NCI-H345 (cell line): ENCODE measurements at places on chromosomes 16 and 17.

- no peak for DNase-seq
Measured at GRCh38 chr16:67105246-67105645, 4.5 kb upstream of the PHAF1 start.

- no peak for DNase-seq
Measured at GRCh38 chr17:79160980-79161636, 86.5 kb downstream of the ENGASE start.

DNA sequence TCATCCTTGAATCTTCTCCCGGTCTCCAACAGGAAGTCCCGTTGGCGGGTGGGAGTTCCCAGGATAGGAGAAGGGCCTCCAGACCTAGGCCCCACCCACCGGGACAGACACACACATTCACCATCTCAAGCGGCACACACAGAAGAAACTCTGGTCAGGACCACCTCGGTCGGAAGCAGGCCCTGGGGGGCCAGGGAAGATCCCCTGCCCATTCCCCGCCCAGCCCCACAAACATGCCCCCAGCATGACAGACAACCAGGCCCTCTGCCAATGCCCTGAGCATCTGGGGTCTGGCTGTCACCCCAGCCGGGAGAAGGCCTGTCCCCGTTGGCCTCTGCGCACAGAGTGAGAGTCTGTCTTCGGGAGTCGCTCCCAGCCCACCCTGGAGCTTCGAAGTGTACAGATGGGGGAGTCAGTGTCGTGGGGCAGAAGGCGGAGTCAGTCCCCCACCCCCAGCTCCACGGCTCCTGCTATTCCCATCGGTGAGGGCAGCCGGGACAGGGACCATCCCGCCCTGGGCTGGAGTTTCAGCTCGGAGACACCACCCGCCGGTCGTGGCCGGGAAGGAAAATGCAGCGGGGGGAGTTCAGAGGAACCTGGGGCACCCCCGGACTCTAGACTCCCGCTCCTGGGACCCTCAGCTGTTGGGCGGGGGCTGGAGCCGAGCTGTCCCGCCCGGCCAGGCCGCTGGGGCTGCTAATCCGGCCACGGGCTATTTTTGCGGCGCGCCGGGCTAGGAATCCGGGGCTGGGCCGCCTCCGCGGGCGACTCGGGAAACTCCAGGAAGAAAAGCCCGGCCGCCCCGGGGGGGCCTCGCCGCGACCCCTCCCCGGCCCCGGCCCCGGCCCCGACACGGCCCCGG, 660 bp downstream of the RHBDF1 start:
- no peak for DNase-seq

DNA sequence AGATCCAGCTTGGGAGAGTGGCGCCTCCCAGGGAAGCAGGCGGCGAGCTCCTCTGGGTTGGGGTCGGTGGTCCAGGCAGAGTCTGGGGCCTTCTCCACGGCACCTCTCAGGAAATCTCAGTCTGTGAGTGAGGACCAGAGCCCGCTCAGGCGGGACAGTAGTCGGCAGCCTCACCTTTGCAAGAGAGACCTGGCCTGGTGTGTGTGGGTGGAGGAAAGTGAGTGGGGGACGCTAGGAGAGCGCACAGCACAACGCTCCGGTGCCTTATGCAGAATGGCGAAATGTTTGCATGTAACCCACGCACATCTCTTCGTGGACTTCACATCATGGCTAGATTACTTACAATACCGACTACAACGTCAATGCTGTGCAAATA, 2.2 kb downstream of the AHSP start:
- DNase-seq, result peak; percentile 37

DNA sequence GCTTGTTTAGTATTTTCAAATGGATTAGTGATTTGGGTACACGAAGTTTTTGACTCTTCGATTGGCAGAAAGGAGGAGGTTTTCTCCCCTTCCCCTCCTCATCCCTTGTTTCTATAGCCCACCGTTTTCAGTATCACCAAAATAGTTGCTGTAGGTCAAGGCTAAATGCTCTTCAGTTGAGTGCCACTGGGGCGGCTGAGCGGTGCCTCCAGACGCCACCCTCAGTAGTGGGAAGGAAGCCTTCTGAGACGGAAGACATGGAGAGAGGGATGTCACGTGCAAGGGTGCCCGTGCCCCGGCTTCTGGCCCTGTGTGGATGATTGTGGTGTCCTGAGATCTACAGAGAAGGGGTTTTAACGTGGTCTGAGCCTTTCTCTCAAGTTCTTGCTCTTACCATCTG, 39.7 kb upstream of the CRISPLD2 start:
- DNase-seq, result no peak

DNA sequence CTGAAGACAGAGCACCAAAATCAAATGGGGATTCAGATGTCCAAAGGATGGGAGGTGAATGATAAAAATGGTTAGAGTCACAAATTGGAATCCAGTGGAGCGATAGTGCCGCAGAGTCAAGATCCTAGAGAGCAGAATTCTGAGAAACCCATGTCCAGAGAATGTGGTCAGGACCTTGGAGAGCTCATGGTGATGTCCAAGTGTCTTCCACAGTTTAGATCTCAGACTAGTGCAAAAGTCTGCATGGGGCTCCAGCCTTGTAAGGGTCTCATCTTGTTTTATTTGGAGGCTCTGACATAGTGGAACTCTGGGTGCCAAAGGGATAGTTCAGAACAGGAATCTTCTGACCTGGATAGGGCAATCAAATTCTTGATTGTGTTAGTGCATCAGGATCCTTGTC, 245.9 kb upstream of the HSBP1 start:
- no peak for DNase-seq

GRCh38 chr17:37339321-37339720, 36.5 kb upstream of the C17orf78 start:
- no peak for DNase-seq

DNA sequence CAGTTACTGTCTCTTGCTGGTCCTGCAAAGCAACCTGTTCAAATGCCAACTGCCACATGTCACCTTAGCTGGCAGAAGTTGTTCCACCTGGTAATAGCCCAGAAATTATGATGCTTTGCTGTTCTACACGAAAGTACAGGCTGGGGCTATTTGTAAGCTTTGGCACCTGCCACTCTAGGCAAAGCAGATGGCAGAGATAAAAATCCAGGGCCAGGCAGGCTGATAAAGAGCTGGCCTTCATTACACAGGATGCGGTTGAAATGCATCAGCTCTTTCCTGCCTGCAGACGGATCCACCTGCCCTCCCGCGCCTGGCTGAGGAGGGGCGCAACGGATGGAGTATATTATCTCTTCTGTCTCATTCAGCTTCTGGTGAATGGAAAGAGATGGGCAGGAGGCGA, 29.3 kb upstream of the KDM8 start:
- no peak for DNase-seq

DNA sequence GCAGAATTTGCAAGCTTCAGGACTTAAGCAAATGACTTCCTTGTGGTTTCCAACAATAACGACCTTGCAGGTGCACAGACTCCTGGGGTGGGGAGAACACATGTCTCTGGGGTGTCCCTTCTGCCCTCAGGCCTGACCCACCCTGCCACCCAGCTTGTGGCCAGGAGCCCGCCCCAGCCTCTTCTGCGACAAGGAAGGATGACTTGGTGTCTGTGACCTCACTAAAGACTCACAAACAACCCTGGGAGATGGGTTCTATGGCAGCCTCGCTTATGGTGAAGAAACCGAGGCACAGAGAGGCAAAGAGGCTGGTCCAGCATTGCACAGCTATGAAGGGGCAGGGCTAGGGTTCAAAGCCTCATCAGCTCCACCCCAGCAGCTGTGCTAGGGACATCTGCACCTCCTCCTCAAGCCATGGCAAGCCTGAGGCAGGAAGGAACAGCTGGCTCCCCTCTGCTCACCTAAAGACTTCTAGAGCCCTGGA, 2.6 kb downstream of the ATP2A3 start:
- peak; percentile 26 for DNase-seq

DNA sequence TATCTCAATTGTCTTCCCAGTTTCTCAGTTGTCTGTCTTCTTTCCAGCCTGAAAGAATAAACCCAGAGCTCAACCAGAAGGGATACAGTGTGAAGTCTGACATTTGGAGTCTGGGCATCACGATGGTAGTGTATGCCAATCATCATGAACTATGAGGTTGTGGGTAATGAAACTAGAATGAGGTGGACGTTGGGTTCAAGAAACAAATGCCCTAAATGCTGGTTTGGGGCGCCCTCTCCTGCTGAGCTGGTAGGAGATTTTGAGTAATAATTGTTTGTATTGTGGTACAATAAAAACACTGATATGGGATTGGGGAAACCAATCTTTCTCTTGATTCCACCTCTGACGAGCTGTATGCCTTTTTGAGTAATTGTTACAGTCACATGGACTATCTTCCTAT, 110.4 kb downstream of the MAP2K6 start:
- DNase-seq, result no peak

- no peak for DNase-seq
Measured at GRCh38 chr16:65672960-65673359, 551.1 kb upstream of the CDH11 start.

DNA sequence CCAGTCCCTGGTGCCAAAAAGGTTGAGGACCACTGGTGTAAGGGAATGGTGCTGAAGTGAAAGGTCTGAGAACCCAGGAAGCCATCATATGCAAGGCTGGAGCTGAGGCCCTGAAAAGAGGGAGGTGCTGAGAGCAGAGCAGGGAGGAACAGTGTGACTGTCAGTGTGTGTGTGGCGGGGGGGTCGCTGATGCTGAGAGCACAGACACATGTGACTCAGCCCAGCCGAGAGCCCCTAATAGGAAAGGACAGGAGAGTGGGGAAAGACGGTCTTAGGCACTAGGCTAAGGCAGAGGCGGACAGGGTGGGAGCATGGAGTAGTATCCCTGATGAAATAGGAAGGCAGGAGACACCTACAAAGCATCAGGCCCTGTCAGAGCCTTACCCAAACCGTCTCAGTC, 1.2 kb downstream of the B9D1 start:
- DNase-seq, result no peak

GRCh38 chr16:21023509-21024202, 123.1 kb downstream of the LYRM1 start:
- DNase-seq, result no peak

GRCh38 chr16:49015225-49015592, 266.4 kb downstream of the CBLN1 start:
- DNase-seq, result no peak

DNA sequence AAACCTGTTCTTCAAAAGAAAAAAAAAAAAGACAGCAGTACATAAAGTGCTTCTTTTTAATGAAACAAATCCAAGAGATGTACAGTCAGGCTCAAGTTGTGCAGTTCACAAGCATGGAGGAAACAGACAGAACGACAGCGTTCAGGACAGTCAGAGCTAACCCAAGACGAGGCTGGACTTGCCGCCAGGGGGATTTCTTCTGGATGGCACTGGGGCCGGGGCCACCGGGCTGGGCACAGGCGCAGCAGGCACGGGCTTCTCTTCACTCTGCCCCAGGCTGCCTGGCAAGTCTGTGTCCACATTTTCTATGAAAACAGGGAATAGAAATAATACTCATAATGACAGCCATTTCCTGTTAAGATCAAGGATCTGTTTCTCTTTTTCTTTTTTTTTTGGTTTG, 4.4 kb upstream of the NT5C start:
- no peak for DNase-seq

- DNase-seq, result no peak
Measured at GRCh38 chr16:13795131-13795530, 124.8 kb upstream of the ERCC4 start.

GRCh38 chr16:73037845-73038570, 9.9 kb downstream of the ZFHX3 start:
- DNase-seq, result no peak

DNA sequence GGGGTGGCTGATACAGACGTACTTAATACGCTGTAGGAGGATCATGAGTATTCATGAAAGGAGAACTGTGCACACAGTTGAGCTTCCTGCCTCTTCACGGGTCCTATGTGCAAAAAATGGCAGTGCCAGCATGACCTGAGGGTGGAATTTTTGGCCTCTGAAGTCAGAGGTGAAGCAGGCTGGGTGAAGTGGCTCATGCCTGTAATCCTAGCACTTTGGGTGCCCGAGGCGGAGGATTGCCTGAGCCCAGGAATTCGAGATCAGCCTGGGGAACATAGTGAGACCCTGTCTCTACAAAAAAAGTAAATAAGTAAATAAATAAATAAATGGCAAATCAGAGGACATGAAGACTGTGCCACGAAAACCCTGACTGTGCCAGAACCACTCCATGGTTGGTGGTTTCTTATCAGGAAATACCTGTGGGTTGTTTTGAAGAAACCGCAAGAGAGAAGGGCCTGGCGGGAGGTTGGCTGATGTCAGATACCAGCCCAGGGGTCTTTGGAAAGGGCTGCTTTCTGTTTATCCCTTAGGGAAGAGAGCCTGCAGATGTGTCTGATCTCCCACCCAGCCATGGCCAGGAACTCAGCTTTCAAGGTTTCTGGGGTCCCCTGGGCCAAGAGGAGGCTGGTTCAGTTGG, 3.4 kb downstream of the ASPSCR1 start:
- no peak for DNase-seq

DNA sequence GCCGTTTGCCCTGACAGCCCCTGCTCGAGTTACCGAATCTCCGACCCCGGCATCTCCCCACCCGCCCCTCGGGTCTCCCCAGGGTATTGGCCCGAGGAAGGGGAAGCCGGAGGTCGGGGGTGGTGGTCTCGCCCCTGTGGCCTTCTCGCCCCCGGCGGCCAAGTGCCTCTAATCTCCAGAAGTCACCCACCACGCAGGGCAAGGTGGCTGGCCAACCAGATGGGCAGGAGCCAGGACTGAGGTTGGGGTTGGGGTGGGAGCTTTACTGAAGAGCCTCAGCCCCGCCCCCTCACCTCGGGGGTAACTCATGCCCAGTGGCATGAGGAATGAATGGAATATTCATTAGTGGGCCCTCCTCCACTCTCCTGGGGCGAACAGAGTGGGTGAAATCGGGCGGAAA, 637 bp downstream of the DHRS11 start:
- DNase-seq, result peak; percentile 21

- DNase-seq, result peak; percentile 46
Measured at GRCh38 chr17:5585836-5586521, 1.7 kb upstream of the NLRP1 start.

- DNase-seq, result no peak
Measured at GRCh38 chr17:82013341-82013740, 9.3 kb downstream of the CENPX start.

- no peak for DNase-seq
Measured at GRCh38 chr16:47139561-47140185, 4.1 kb downstream of the NETO2 start.

DNA sequence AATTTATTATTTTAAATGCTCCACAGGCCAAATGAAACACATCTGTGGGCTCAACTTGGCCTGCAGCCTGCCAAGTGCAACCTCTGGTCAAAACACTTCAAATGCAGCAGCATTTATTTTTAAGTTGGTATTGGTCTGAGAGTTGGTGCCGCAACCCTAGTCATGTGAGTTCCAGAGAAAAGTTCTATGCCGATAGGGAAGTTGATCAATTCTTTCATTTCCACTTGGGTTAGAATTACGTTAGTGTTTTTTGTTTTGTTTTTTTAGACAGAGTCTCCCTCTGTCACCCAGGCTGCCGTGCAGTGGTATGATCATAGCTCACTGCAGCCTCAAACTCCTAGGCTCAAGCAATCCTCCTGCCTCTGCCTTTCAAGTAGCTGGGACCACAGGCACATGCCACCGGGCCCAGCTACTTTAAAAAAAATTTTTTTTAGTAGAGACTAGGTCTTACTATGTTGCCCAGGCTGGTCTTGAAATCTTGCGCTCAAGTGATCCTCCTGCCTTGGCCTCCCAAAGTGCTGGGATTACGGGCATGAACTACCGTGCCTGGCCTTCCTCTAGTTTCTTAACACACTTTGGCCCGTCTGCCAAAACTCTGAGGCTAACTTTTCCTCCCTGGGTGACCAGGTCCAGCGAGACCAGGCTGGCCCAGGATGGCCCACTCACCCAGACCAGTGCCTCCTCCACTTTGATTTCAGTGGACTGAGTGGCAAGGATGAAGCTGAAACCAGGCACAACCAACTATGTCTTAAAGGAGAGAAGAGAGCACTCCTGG, 221.1 kb downstream of the MRTFB start:
- no peak for DNase-seq

GRCh38 chr17:825216-825615, 43.1 kb downstream of the MRM3 start:
- no peak for DNase-seq

GRCh38 chr17:81171941-81172340, 5.9 kb upstream of the AATK start:
- DNase-seq, result no peak
